NCI-H1092 treated with DMSO at 0.1 percent for 48 hours (cell line): ENCODE measurements at places on chromosomes 1 and 21.

GRCh38 chr1:37294529-37294928 is 179.9 kb upstream of the ZC3H12A start:
- DNase-seq = no peak

- no peak for DNase-seq
These were observed 501.4 kb downstream of the TTLL7 start for GRCh38 chr1:83497563-83497962.

GRCh38 chr1:94636624-94637023 is 95.1 kb upstream of the F3 start:
- DNase-seq = no peak

GRCh38 chr1:169624912-169625311 is 5.0 kb downstream of the SELP start:
- no peak for DNase-seq

GRCh38 chr1:84073266-84073665 is 70.8 kb upstream of the PRKACB start:
- DNase-seq = no peak

DNA sequence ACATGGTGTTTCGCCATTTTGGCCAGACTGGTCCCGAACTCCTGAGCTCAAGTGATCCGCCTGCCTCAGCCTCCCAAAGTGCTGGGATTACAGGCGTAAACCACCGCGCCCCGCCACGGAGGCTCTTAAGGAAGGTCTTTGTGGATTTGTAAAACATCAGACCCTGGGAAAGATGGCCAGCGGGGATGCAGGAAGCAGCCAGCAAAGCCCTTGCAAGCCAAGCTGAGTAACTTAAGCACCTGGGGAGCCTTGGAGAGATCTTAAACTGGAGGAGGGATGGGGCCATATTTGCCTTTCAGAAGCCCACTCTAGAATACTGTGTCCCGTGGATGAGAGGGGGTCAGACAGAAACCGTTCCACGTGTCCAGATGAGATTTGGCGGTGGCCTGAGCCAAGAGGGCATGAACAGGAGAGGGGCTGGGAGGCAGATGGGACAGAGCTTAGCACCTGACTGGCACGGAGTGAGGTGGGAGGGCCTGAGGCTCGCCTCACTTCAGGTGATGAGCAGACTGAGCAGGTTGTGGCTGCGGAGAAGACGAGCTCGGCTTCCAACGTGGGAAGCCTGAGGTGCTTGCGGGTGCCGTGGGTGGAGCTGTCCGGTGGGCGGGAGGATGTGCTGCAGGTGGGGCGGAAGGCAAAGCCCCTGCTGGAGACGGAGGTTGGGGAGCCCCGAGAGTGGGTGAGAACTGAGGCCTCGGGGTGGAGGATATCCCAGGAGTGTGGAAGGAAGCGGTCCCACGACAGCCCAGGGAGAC is 11.7 kb downstream of the C1orf216 start:
- no peak for DNase-seq

- no peak for DNase-seq
These were observed 6.0 kb downstream of the S100B start for GRCh38 chr21:46598581-46599572.

GRCh38 chr21:26850116-26850643 is 5.0 kb upstream of the ADAMTS1 start:
- DNase-seq = peak; percentile 42

GRCh38 chr21:39097335-39097861 is 85.9 kb downstream of the PSMG1 start:
- DNase-seq = no peak

- peak; percentile 95 for DNase-seq
These were observed at the start of gene B3GALT2 for GRCh38 chr1:193185901-193186731. TSS of gene B3GALT2 (minus strand) at chr1:193186613. CDS start at chr1:193181562, 5,051 bp downstream.

DNA sequence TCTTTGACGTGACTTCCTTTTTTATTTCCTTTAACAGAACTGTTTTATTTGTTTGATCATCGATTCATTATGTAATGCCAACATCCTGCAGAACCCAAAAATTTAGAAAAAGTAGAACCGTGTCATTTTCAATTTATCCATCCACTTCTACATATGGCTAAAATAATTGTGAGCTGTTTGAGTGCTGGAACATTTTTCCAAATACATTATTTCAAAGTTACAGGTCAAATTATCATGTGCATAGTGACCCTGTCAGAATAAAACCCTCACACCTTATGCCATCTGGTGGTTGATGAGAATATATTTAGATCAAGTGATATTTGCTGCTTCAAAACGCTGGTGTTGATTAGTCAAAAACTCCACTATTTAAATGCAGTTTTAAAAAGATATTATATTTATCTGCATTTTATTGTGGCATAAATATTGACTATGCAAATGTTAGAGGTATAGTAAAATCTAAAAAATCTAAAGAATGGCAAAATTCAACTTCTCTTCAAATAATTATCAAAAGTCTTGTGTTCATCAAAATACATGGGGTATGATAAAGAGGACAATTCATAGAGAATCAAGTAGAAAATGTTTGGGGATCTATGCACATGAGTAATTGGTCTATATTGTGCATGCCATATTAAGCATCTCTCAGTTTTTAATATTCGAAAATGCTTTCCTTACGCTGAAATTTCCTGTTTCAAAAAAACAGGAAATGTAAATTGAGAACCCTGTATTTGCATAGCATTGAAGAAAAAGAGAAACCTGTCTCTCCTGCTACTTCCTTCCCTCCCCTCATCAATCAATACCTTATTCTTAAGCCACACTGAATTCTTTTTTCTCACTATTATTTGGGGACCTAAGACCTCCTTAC is 39.7 kb downstream of the UBE2U start:
- peak; percentile 31 for DNase-seq

DNA sequence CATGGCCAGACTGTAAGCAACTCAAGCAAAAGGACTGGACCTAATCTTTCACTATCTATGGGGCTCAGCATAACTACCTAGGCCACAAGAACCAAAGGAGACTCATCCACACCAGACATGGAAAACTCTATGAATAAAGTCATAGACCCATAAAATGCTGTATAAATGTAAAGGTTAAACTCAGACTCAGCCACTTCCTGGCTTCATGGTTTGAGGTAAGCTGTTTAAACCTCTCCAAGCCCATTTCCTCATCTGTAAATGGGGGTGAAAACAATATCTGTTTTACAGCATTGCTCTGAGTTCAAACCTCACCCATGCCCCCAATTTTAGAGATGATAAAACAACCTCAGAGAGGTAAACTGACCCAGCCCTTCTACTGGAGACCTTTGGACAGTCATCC is 4.0 kb upstream of the SMIM12 start:
- no peak for DNase-seq
